ENCODE measurements at places on chromosomes 5 and 9.

DNA sequence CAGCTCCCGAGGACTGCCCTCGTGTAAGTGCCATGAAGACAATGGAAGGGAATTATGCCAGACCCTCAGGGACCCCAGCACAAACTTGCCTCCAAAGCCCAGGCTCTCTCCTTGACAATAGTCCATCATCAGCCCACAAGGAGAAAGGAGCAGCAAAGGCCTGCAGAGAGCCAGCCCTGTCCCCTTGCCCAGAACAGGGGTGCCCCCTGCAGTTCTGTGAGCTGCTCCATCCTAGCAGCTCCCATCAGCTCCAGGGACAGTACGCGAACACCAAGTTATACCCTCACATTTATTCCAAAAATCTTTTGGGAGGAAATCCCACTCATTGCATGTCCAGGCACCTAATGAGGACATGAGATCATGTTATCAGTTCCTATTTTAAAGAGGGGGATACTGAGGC is 11.1 kb downstream of the BARX1 start:
- DNase-seq, result no peak

DNA sequence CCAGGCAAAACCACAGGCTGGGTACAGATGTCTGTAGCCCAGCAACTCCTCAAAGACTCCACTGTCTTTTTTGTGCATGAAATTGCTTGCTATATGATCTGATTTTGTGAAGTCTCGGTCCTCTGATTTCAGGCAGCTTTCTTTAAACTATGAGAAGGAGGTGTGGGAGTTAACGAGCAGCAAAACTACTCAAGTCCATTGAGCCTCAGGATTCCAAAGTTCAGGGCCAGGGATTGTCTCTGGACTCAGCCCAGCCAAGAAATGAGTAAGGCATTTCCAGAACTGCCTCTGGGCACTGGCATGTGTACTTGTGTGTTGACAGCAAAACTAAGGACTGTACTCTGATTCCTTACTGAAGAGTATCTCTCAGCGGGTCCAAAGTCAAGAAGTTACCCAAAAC is 53.4 kb upstream of the GLIS3 start:
- no peak for DNase-seq

DNA sequence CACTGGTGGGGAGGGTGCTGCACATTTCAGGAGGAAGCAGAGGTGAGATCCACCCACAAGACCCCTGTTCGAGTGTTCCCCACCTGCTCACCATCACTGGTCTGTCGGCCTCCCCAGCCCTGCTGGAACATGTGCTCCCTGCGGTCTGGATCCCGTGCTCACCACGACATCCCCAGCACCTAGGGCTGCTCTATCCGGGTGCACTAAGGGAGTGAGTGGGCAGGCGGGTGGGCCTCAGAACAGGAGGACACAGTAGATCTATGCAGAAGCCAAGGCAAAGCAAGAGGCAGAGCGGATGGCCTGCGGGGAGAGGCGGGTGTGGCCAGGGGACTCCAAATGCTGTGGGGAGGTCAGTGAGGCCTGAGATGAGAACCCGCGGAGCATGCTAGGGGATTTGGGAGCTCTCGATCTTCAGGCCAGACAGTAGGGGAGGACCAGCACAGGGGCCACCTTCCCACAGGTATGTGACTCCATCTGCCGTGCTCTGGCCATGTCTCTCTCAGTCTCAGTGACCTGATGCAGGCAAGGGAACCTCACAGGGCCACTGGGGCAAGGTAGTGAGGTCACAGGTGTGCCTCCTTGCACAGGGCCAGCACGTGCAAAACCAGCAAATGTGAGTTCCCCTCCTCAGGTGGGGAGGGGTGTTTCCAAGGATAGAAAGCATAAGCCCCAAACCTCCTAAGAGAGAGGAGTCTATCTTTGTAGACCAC is 134.2 kb downstream of the ZNF354C start:
- no peak for DNase-seq

GRCh38 chr9:136613824-136614371 is 48.8 kb upstream of the EGFL7 start:
- no peak for DNase-seq

GRCh38 chr5:146208916-146209522 is 5.6 kb downstream of the RBM27 start:
- DNase-seq, result no peak

- no peak for DNase-seq
Observed at GRCh38 chr5:169767938-169768337, 130.9 kb downstream of the DOCK2 start.

DNA sequence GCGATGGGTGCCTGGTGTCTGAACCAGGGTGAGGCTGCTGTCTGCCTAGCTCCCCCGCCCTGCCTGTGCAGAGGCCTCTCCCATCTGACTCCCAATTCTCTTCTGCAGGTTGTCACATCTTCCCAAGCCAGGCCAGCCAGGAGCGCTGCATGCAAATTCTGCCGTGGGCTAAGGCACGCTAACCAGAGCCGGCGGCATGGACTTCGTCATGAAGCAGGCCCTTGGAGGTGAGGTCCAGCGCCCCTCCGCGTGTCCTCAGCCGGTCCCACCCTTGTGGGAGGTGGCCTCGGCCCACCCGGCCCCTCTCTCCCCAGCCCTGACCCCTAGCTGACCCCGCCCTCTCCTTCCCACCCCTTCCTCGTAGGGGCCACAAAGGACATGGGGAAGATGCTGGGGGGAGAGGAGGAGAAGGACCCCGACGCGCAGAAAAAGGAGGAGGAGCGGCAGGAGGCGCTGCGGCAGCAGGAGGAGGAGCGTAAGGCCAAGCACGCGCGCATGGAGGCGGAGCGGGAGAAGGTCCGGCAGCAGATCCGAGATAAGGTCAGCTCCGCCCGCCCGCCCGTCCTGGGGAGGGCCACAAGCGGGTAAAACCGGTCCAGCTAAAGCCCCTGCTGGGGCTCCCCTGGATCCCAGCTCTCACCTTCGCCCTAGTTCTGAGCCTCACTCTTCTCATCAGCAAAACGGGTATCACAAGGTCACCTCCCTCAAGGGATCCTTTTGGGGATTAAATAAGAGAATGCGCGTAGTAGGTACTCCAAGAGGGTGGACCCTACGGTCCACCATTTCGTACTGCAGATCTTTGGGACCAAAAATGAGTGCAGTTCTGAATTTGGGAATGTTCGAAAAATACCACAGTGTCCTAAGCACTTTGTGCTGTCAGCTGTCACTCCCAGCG is 7.4 kb downstream of the CPLX2 start:
- no peak for DNase-seq

GRCh38 chr5:180093651-180094382 is 22.3 kb upstream of the RNF130 start:
- no peak for DNase-seq

GRCh38 chr5:161382685-161383084 is 163.8 kb downstream of the GABRB2 start:
- DNase-seq, result no peak

- DNase-seq, result peak; percentile 64
Observed at GRCh38 chr9:13480693-13481092, 201.2 kb upstream of the MPDZ start.

DNA sequence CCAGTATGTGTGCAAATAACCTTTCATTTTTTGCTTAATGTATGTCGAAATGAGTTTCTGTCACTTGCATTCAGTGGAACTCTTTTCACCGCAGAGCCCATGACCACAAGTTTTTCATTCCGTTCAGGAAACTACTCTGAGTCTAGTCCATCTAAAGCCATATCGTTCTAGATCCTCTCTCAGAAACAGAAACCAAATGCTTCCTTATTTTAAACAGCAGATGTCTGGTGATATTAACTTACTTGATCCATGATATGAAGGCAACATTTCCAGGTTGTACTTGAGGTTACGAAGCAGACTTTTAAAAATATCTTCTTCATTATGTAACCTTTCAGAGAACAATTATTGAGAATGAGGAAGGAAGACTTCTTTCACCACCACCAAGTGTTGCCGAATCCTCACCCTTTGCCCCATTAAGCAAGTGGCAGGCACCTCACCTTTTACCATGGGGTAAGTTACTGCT is 72.4 kb upstream of the GNAQ start:
- DNase-seq, result no peak

GRCh38 chr9:136328011-136328621 is 777 bp downstream of the GPSM1 start:
- DNase-seq, result no peak

- peak; percentile 50 for DNase-seq
Observed at GRCh38 chr5:126395198-126395597, 28.0 kb upstream of the GRAMD2B start.

- peak; percentile 94 for DNase-seq
Observed at GRCh38 chr5:115941051-115941675, 21.1 kb upstream of the LVRN start.

DNA sequence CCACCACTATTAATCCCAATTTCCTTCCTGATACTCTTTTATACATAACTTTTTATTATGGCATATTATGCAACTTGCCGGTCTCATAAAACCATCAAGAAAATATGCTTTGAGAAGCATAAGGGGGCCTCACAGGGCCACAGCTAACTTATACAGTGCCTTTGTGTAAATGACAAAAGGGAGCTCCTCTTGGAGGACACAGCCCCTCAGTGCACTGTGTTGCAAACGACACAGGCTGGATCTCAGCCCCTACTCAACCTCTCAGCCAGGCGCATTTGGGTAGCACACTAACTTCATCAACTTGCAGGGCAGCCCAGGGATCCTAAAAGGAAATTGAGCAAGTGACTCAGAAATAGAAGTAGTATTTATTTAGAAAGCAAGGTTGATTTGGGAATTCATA is 35.4 kb downstream of the RIGI start:
- no peak for DNase-seq

- peak; percentile 3 for DNase-seq
Observed at GRCh38 chr9:99491408-99492158, 269.5 kb downstream of the SEC61B start.

- no peak for DNase-seq
Observed at GRCh38 chr5:69131304-69131703, 35.6 kb upstream of the CCNB1 start.

DNA sequence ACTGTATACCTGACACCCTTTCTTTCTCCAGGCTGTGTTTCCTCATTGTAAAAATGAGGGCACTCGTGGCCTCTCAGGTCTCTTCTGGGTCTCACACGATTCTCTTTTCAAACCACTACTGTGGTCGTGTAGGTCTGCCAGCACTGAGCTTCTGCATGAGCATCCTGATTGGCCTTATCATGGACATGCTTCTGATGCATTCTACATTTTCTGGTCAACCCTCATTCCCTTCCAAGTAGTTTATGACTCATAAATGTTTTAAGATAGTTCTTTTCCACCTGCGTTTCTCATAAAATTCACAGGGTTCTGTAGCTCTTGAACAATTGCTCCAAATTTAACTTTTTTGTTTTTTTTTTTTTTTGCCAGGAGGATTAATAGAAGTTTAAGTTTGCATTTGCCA is 294.8 kb downstream of the KCTD16 start:
- peak; percentile 44 for DNase-seq

GRCh38 chr5:159448-160172 is 31.7 kb upstream of the LRRC14B start:
- peak; percentile 87 for DNase-seq

DNA sequence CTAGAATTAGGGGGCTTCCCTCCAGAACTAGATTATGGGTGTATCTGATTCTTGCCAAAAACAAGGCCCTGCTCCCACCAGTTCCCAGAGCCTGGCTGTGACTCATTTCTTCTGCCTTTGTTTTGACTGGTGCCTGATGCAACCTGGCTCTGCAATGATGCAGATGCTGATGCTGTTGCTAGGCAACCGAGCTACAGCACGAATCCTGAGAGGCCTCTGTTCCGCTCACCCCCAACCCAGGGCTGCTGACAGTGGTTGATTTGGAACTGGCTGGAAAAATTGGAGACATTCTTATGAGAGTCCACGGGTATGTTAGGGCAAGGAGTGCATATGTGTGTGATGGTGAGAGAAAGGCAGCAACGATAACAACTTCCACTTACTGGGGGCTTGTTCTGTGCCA is 100.3 kb downstream of the NSG2 start:
- peak; percentile 23 for DNase-seq

DNA sequence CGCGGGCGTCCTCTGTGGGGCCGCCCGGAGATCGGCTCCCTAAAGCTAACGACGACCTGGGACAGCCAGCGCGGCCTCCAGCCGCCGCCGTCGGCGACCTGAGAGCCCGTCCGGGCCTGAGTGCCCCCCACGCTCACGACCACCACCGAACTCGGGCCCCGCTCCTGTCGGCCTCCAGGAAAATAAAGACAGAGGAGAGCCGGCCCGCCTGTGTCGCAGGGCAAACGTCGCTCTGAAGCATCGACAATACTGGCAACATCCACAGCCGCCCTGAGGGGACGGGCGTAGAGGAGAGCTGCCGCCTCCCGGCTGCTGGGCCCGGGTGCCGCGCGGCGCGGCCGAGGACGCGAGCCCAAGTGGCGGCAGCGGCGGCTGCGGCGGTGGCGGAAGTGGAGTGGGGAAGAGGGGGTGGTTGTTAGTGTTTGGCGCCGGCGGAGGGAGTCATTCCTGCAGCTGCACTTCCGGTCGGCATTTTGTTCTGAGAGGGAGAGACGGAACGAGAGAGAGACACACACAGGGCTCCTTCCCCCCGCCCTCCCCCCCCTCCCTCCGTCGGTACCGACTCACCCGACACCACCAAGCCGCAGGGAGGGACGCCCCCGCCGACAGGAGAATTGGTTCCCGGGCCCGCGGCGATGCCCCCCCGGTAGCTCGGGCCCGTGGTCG is at the start of gene NIPBL:
Gene NIPBL, plus strand, starts transcription at position 471 of the 666 bp plus-strand sequence. CDS start 76,928 bp downstream, outside the sequence.
- DNase-seq, result peak; percentile 90

GRCh38 chr9:80866121-80866520 is 823.2 kb downstream of the TLE1 start:
- DNase-seq, result no peak

- no peak for DNase-seq
Observed at GRCh38 chr9:68585034-68585761, 44.5 kb upstream of the TMEM252 start.

- no peak for DNase-seq
Observed at GRCh38 chr5:112934366-112934663, 12.3 kb upstream of the REEP5 start.

DNA sequence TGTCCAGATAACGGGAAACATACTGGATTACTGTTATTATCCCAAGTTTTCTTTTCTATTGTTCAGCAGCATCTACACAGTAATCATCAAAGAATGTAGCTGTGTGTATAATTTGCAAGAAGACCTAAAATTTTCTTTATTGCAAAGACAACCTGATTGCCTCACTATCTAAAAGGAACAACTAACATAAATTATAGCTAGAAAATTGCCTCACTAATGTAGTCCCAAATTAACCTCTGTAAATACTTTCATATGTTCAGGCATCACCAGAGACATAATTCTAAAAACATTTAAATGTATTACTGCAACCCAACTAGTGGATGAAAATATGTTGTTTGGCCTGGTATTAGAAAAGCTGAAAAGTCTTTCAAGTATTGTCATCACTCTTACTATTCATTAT is 275.4 kb downstream of the CDH12 start:
- no peak for DNase-seq

GRCh38 chr9:113998525-113999255 is 79.4 kb downstream of the AMBP start:
- no peak for DNase-seq

Measured in astrocyte (in vitro differentiated cells and primary cell).